Cortex of kidney (tissue), 1 donor: ENCODE measurements at places on chromosomes 2 and 18.

- DNase-seq, result no peak
These were observed 8.0 kb upstream of the SF3B1 start for GRCh38 chr2:197442857-197443256.

DNA sequence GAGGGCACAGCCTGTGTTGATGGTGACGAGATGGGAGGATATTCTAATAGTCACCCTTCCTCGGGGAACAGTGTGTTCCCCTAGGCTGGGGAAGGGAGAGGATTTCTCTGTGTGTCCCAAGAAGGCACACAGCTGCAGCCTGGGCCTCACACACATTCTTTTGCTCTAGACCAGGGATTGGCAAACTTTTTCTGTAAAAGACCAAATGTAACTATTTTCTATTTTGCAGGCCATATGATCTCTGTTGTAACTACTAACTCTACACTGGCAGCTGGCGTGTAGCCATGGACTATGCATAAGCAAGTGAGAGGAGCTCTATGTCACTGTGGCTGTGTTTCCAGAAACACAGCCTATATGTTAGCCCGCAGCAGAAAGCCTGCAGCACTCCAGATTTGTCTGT lies 65.8 kb downstream of the ARHGAP28 start:
- no peak for DNase-seq

DNA sequence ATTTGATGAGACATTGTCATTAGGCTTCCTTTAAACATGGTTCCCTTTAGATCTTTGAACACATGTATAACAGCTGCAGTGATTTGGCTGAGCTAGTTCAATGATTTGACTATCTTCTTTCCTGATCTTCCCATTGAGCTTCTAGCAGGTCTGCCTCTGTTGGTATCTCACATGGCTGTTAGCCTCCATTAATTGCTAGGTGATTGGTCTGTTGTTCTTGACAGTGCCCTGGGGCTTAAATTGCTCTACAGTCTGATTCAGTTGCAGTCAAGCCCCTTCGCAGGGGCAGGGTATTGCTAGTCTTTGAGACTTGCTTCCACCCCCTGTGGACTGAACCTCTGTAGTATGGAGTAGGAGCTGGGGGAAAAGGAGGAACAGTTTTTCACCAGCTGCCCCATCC lies 24.1 kb downstream of the SKA1 start:
- no peak for DNase-seq

- no peak for DNase-seq
These were observed 54.9 kb downstream of the LIPG start for GRCh38 chr18:49616618-49617328.

DNA sequence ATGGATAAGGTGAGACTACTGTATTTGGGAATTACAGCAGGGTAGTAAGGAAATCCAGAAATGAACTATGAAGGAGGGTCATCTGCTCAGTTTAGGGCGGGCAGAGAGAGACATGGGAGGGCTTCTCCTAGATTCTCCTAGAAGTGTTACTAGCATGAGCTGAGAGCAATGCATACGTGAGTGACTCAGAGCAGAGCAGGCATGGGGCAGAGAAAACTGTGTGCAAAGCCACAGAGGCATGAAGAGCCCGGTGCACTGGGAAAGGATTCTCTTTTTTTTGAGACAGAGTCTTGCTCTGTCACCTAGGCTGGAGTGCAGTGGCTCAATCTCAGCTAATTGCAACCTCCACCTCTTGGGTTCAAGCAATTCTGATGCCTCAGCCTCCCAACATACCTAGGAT lies 116.2 kb downstream of the SOCS6 start:
- no peak for DNase-seq

DNA sequence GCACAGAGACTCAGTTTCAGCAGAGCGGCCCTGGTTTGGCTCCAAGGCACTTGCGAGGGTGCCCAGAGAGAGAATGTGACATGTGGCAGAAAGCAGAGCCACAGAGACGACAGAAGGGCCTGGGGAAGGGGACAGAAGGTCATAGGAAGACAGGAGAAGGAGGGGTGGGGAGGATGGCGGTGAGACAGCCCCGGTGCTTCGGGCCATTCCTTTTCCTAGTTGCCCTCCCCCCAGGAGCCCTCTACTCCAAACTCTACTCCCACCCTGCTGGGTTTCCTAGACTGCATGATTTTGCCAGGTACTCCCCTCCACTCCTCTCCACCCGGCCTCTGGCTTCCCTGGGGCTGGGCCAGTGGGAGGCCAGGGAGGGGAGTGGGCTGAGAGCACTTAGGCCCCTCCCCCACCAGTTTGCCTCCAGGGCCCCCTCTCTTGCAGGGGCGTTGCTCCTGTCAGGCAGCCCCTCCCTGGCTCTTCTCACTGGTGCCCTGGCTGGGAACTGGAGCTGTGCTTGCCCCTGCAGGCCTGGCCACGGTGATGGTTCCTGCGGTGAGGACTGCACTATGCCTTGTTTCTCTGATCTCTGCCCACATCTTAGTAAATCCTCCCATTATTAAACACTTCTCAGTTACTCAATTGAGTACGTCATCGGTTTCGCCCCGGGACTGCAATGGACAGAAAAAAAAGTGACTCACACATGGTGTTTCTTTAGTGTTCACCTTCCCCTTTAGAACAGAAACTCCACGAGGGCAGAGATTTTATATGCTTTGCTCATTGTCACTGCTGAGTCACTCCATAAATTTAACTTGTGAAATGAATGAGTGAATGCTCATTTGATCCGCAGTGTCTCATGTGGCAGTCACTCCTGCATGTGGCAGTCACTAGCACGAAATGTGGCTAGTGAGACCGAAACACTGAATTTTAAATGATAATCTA lies 58.7 kb upstream of the SP3 start:
- DNase-seq, result no peak

GRCh38 chr18:64401268-64402060 lies 252.6 kb upstream of the LINC00305 start:
- no peak for DNase-seq

GRCh38 chr2:186645999-186646398 lies 47.9 kb upstream of the FAM171B start:
- DNase-seq, result no peak

GRCh38 chr18:62525608-62526007 lies 2.8 kb downstream of the ZCCHC2 start:
- no peak for DNase-seq

- no peak for DNase-seq
These were observed 294.0 kb downstream of the RIT2 start for GRCh38 chr18:42821492-42821891.

- no peak for DNase-seq
These were observed 100.5 kb upstream of the LMAN1 start for GRCh38 chr18:59459369-59460071.

GRCh38 chr2:239198221-239198620 lies 202.6 kb downstream of the HDAC4 start:
- DNase-seq, result no peak

DNA sequence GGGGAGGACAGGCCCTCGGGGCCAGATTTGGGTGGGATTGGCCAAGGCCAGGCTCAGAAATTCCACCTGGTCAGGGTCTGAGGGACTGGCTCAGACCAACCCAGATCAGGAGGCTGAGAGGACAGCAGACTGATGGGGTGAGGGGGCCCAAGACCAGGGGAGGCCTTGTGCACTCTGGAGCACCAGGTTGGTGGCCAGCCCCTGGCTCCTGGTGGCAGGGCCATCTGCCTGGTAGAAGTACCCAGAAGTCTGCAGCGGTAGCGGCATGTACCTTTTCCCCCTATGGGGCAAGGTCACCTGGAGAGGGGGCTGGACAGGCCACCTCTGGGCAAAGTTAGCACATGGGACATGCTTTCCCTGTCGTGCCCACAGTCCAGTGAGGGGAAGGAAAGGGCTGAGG lies 21.2 kb upstream of the ODC1 start:
- no peak for DNase-seq

DNA sequence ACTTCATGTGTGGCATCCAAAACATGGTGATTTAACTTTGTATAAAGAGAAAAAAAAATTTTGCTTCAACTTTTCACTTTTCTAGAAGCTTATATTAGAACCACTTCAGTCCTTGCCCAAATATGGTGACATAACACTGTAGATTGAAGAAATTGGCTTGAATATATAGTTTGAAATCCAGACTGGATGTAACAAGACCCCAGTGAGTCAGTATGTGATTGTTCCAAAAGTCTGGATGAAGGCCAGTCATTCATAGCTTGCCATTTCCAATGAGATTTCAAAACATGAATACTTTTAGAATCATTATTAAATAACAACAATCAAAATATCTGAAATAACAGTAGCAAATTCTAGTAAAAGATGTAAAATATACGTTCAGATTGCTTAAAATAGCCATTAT lies 104.8 kb upstream of the FN1 start:
- DNase-seq, result no peak

- DNase-seq, result no peak
These were observed 1044.5 kb upstream of the POU3F3 start for GRCh38 chr2:103809415-103809814.

- no peak for DNase-seq
These were observed 165.5 kb downstream of the DDX1 start for GRCh38 chr2:15756882-15757819.

DNA sequence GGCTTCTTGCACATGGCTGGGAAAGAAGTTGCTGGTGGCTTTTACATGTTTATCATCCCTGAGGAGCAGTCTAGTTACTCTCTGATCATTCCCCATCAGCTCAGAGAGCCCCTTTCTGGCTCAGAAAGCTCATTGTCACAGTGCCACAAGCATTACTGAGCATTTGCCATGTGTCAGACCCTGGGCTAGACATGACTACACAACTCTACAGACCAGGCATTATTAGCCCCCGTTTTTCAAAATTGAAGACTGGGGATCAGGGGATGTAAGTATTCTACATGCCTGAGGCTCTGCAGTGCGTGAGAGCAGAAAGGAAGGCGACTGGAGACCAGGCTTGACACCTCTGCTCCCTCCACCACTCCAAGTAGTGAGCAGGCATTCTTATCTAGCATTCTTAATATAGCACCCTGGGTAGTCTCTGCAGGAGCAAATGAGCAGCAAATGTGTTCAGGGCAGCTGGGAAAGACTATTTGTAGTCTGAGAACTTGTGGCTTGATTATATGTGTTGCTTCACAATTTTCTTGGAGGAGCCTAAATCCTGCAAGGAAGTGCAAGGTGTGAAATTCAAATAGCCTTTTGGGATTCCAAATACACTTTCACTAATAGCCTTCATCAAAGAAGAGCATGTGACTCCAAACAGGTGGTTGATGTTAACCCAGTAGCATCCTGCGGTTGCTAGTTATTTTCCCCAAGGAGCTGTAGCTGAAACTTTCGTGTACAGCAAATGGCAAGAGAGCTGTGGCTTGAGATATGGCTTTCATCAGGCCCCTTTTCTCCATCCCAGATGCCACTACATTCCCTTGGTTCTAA lies 143.2 kb downstream of the DDX1 start:
- no peak for DNase-seq

GRCh38 chr18:35289293-35289692 lies 736 bp downstream of the ZSCAN30 start:
- DNase-seq, result no peak

DNA sequence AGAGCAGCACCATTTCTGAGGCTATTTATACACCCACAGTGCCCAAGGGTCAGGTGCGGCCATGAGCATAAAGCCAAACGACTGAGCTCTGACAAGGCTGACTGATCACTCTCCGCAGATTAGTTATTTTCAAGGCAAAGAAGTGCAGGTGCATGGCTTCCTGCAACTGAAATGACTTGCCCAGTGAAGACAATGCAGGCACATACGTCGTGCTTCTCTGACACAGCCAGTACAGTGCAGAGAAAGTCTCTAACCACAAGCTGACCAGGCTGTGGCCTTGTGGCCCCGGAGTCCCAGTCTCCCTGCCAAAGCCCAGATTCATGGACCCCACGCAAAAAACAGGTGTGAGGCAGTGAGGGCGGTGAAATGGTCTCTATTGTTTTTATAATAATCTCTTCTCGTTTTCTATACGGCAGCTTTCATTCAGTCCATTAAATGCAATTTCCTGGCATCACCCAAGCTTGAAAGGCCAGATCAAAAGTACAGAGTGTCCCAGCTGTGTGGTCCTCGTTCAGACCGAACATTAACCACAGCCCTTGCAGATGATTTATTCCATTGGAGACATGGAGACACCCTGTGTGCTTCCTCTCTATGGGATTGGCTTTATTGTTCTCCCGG lies 447.0 kb upstream of the ID2 start:
- no peak for DNase-seq

GRCh38 chr2:176794392-176794791 lies 418.2 kb upstream of the HNRNPA3 start:
- no peak for DNase-seq

- no peak for DNase-seq
These were observed 60.1 kb downstream of the EVA1A start for GRCh38 chr2:75500633-75501032.

DNA sequence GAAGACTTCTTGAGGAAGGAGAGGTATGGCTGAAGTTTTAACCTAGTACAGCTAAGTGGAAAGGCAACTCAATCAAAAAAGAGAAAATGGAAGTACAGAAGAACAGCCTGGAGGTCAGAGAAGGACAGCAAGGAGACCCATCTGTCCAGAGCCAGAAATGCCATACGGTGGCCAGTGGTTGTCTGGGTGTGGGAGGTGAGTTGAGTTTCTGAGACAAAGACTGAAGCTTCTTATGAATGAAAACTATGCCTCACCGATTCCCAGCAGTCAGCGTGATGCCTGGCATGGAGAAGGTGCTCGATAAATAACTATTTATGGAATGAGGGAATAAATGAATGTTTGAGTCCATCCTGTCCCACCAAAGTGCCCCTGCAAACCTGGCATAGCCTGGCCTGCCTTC lies 98.8 kb downstream of the MRO start:
- no peak for DNase-seq

GRCh38 chr2:4527416-4527815 lies 824.0 kb downstream of the DCDC2C start:
- DNase-seq, result no peak

GRCh38 chr18:57846258-57846657 lies 43.1 kb upstream of the ATP8B1 start:
- DNase-seq, result no peak

GRCh38 chr2:26463244-26464192 lies 14.4 kb downstream of the OTOF start:
- no peak for DNase-seq

DNA sequence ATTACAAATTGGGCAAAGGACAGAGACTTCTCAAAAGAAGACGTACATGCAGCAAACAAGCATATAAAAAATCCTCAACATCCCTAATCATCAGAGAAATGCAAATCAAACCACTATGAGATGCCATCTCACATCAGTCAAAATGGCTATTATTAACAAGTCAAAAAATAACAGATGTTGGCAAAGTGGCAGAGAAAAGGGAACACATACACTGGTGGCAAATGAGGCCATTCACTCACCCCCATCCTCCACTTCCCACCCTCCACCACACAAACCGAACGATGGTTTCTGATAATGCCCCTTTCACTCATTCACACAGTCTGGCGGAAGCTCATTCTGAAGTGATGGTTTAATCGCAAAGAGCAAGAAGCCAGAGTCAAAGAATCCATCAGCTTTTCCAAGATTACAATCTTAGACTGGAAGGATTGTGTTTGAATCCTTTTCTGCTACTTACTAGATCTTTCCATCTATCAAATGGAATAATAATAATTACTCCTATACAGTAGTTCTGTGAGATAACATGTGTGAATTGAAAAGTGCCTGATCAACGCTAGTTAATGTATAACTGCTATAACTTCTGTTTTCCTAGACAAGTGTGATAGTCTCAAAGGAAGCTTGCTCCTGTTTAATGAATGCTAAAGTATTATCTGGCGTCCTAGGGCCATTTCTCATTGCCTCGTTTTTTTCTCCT lies 16.9 kb upstream of the CD28 start:
- DNase-seq, result no peak
